ENCODE measurements at places on chromosomes 4 and X. TPM values are rescaled to one million over a fixed set of nuclear protein-coding genes. Genes with fewer than 3 reads are reported as not detected.

Gene RRH
- not detected for total RNA-seq

Gene CLGN
- 5.3 TPM for total RNA-seq

Gene TRMT2B
- total RNA-seq: 14.8 TPM

Gene ASB11
- not detected for total RNA-seq

Gene CNGA2
- total RNA-seq: not detected

Gene CLNK
- not detected for total RNA-seq

Gene CT47B1
- not detected for total RNA-seq

Gene MYOZ2
- not detected for total RNA-seq

Gene SPP1
- total RNA-seq: 221 TPM
